ENCODE measurements at places on chromosomes 4 and X.

- DNase-seq = no peak
Measured at GRCh38 chr4:144304025-144304424, 163.5 kb upstream of the GYPA start.

DNA sequence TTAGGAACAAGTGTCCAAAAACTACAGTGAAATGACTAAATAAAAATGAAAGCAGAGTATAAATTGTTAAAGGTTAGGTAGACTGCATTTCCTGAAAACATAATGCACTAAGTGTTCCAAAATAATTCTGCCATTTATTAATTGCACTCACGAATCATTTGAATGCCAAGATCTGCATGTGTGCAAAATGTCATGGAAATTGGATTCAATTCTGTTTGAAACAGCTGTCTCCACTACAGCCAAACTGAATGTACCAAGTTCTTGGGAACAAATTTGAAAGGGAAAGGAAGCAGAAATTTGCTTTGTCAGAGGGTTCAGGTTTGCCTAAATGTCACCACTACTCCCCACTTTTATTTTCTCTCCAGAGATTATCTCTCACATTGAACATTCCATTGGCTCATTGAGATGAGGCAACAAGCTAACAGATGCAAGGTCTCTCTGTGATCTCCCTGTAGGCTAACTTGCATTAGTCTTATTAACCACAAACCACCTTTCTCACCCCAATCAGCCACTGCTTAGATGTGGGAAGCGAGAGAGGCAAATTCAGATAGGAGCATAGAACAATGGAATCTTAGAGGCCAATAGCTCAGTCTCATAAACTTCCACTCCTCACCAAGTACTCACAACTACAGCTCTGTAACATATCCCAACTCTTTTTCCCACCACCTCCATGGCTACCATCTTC is 226.6 kb downstream of the KDR start:
- no peak for DNase-seq

- DNase-seq = no peak
Measured at GRCh38 chrX:13051529-13052172, 7.2 kb upstream of the FAM9C start.

GRCh38 chr4:173381610-173382009 is 10.9 kb downstream of the SAP30 start:
- no peak for DNase-seq
